Body of pancreas (tissue), 4 donors: ENCODE measurements at places on chromosomes 1 and 21.

GRCh38 chr1:154453574-154454352 is 48.3 kb upstream of the TDRD10 start:
- DNase-seq, result no peak

DNA sequence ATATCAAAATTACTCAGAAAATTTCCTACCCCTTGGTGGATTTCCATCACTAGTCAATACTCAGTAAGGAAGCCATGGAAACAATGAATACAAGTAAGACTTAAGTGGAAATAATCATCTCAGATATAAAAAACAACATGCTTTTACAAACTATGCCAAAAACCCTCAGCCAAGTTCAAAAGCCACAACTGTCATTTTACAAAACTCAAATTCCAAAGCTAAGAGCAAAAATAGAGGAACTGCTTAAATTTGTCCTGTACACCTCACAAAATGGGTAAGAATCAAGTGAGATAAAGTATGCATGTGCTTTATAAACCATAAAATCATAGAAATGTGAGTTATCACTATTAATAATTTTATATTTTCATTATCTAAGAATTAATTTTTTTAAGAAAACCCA is 9.6 kb downstream of the TMCO1 start:
- no peak for DNase-seq

GRCh38 chr1:175434283-175434860 is 241.8 kb upstream of the KIAA0040 start:
- peak; percentile 50 for DNase-seq

- DNase-seq, result peak; percentile 51
Observed at GRCh38 chr21:19785941-19786340, 1212.3 kb upstream of the NCAM2 start.

- no peak for DNase-seq
Observed at GRCh38 chr1:41674522-41674921, 190.0 kb upstream of the EDN2 start.

DNA sequence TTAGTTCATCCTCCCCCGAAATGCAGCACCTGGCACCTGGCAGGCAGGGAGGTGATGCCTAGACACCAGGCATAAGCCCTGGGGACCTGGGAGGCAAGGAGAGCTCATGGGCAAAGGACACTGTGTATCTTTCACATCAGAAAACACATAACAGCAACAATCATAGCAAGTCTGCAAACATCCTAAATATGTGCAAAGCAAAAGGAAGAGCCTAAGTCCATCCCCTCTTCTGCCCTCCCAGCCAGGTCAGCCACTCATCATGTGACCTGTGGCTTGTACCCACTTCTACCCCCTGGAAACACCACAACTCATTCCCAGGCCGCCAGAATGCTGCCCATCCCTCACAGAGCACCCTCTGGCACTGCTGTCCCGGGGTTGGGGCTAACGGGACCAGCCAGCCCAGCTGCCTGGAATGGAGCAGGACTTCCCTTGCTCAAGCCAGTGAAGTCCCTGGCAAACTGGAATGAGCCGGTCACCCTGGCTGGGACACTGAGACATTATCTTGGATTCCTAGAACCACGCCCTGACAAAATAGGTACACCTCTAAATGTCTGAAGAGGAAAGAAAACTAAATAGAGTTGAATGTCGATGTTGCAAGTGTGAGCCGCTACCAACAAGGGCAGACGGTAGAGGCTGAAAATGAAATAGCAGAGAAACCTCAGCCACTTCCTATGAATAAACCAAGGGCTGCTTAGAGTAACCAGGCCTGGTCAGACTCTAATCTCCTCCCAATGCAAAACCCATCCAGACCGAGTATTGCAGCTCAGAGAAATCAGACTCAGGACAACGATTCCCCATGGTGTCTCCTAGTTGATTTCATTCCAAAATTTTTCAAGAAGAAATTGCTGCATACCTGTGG is 29.4 kb downstream of the TMPRSS2 start:
- DNase-seq, result no peak

- no peak for DNase-seq
Observed at GRCh38 chr21:22225299-22225698, 1227.1 kb downstream of the NCAM2 start.

GRCh38 chr1:121445679-121446078 is 260.9 kb downstream of the SRGAP2C start:
- DNase-seq, result no peak

- no peak for DNase-seq
Observed at GRCh38 chr1:67171978-67172377, 5.7 kb downstream of the IL23R start.

DNA sequence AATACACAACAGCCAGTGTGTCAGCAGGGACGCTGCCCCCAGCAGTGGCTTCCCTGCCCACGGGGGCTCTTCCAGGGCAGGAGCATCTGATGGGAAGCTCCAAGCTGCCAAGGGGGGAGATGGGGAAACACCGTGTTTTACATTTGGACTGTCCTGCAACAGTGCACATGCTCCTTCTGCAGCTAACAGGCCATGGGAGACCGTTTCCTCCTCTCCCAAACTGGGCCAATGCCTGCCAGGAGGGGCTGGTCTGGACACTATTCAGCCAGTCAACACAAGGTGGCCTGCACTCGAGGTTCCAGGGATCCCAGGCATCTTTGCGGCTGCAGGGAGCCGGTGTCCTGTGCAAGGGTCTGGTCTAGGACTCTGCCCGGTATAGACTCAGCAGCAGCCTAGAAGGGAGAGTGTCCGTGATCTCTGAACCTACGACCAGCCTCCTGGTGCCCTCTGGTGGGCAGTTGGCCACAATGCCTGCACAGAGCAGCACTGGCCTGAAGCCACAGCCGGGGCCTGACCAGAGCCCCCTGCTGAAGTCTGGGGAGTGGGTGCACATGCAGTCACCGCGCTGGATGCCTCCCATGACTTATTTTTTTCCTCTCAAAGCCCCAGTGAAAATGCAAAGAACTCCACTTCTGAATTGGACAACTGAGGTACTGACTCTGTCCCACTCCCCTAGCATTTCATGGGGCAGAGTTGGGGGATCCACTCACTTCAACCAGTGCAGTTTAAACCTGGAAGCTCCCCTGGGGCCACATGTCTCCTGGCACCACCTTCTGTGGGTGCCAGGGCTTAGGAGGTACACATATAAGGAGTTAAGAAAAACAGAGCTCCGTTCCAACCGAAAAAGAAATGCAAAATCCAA is 33.3 kb downstream of the RCC2 start:
- peak; percentile 70 for DNase-seq

DNA sequence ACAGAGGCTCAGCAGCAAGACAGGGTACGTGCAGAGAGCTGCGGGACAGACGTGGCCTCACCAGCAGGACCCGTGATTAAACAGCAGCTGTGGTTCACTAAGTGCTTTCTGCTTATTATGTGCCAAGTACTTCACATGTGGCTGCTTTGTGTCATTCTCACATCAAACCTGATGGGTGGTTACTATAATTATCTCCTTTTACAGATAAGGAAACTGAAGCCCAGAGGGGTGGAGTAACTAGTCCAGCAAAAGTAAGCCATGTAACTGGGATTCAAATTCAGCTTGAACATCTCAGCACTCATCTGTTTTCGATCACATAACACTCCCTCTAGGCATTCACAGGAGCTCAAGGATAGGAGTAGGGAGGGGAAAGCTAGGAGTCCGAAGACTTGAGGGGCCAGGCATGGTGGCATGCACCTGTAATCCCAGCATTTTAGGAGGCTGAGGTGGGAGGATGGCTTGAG is 50.8 kb upstream of the CLIC4 start:
- no peak for DNase-seq

- no peak for DNase-seq
Observed at GRCh38 chr1:61191433-61191720, 109.0 kb downstream of the NFIA start.

GRCh38 chr1:111958075-111958474 is 31.4 kb downstream of the KCND3 start:
- no peak for DNase-seq

- DNase-seq, result no peak
Observed at GRCh38 chr1:228873709-228874108, 138.4 kb downstream of the RHOU start.

GRCh38 chr21:24395320-24395923 is 1211.9 kb downstream of the MRPL39 start:
- DNase-seq, result no peak

GRCh38 chr1:225460737-225461532 is 33.1 kb upstream of the LBR start:
- peak; percentile 6 for DNase-seq

DNA sequence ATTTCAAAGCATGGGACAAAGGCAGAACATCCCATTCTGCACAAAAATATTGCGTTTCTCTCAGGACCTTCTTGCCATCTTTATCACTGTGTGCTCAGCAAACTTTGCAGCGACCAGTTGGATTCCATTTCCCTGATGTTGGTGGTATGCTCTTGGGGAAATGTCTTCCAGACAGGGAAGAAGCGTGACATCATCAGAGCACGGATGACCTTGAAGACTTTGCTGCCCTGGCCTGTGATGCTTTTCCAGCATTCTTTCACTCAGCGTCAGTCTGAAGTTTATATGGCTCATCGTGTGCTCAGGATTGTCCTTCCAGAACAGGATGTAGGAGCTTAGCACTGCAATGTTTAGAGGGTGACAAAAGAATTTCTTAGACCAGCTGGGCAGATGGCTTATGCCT is 131.4 kb upstream of the F3 start:
- no peak for DNase-seq

- DNase-seq, result peak; percentile 65
Observed at GRCh38 chr1:227729881-227730629, 5.0 kb downstream of the JMJD4 start.

- peak; percentile 25 for DNase-seq
Observed at GRCh38 chr21:43306911-43307676, 119.8 kb downstream of the SIK1 start.

- DNase-seq, result no peak
Observed at GRCh38 chr21:41808094-41808493, 41.2 kb upstream of the RIPK4 start.

DNA sequence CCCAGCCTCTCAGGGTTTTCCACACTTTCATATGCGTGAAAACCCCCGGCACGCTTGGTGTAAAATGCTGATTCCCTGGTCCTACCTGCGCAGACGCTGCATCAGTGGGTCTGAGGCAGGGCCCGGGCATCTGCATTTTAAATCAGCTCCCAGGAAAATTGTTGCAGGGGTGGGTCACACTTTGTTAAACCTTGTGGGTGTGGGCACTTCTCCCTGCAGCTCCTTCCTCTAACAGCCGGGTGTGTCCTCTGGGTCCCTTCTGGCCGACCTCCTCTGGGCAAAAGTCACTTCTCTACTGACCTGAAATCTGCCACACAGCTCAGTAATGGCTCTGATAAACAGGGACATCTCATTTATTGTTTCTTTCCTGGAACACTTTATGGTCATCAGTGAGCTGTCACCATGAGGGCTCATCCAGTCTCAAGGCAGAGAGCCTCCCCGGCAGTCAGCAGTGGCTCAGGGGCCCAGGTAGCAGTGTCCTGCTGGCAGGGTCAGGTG is 52.8 kb upstream of the TMPRSS2 start:
- DNase-seq, result no peak

GRCh38 chr1:87115891-87116290 is 201.5 kb downstream of the HS2ST1 start:
- no peak for DNase-seq

DNA sequence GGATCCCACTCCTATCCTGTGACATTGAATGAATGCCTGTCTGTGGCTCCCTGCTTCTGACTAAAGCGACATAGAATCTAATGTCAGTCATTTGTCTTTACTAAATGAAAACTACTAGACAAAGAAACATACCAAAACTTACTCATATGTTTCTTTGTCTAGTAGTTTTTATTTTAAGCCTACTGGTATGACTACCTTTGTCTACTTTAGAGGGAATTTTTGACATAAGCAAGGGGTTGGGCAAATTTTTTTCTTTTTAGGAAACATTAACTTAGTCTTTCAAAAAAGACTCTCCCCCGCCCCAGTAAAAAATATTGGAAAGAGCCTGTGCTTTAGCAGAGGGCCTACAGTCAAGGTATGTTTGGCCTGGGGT is 4.9 kb downstream of the NEK7 start:
- DNase-seq, result no peak

GRCh38 chr1:182111496-182111895 is 50.0 kb upstream of the ZNF648 start:
- DNase-seq, result peak; percentile 63

DNA sequence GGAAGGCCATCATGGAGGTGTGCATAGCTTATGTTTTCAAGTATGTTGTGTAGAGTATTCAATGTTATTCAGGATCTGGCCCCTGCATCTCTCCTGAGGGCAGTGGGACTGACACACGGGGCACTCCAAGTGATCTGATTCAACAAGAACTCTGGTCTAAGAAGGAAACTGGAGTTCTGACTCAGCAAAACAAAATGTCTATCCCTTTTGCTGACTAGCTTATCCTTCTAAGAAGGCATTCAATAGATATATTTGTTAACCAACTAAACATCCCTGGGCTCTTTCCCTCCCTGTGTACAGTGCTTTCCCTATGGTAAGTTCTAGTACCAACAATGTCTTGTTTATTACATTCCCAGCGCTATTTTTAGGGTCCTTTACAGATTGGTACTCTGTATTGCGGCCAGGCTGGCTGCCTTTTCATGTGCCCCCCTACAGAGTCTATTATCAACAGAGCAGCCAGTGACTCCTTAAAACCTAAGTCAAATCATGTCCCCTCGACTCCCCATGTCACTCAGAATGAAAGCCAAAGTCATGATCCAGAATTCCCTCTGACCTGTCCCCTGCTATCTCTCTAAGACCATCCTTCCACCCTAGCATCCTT is 304.9 kb downstream of the KCNH1 start:
- DNase-seq, result no peak

- DNase-seq, result no peak
Observed at GRCh38 chr21:41367945-41368734, 6.3 kb downstream of the MX2 start.

DNA sequence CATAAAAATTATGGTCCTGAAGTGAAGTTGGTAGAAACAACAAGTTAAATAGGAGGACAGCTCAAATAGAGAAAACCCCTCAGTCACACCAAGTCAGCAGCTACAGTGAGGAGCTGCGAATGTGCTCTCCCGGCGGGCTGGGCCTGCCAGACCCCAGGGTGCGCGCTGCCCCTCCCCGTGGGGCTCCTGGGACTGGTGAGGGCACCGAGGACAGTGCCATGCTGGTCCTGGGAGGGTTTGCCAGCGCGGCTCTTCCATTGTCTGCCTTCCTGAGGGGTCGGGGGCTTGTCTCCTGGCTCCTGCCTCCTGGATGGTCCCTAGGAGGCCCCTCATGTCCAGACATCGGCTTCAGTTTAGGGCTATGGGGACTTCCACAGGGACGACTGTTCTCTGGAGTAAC is 121.8 kb downstream of the PCBP3 start:
- no peak for DNase-seq

DNA sequence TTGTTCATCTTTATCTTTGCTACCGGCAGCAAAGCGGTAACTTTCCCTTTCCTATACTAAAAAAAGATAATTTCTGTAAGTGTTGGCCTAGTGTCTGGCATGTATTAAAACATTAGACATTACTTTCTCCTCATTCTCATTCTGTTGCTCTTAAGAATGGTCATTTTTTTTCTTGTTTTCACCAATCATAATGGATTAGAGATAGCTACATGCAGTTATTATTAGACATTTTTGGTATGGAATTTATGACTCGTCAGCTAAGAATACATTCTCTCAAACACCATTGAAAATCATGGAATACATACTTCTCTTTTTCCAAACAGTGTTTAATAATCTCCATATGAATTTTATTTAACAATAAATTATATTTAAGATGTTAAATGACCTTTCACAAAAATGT is 1154.6 kb downstream of the BRINP3 start:
- DNase-seq, result no peak

- no peak for DNase-seq
Observed at GRCh38 chr1:229456016-229456415, 22.1 kb upstream of the ACTA1 start.

GRCh38 chr21:45528028-45528705 is 14.1 kb downstream of the SLC19A1 start:
- DNase-seq, result peak; percentile 6
